ENCODE measurements at places on chromosomes 1 and 21.

DNA sequence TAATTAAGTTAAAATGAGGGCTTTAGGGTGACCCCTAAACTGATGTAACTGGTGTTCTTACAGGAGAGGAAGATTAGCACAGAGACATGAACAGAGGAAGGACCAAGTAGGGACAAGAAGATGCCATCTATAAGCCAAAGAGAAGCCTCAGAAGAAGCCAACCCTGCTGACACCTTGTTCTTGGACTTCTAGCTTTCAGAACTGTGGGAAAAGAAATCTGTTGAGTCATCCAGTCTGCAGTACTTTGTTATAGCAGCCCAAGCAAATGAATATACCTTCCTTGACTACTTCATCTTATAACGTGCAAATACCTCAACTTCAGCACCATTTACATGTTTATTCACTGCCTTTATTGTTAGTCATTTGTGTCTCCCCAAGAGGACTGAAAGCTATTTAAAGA is 3.4 kb downstream of the ZBTB21 start:
- DNase-seq = no peak

GRCh38 chr1:63704443-63704842 is 69.4 kb upstream of the ROR1 start:
- DNase-seq = peak; percentile 39

- DNase-seq = no peak
Observed at GRCh38 chr1:115649964-115650363, 8.2 kb downstream of the VANGL1 start.

DNA sequence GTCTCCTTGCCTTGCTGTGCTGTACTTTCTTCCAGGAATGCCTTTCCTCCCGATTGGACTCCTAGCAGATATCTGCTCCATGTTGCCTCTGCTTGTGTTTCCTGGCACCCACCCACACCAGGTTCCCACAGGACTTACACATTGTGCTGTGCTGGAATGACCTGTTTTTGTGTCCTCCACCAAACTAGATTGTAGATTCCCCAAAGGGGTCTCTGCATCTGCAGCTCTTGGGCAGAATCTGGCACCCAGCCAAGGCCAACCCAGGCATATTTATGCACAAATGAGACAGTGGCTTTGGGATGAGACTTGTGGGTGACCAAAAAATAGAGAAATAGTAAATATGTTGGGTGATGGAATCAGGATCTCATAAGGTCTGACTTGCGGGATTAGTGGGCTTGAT is 278.2 kb downstream of the RRAGC start:
- DNase-seq = peak; percentile 40

- no peak for DNase-seq
Observed at GRCh38 chr1:44849575-44850132, 6.6 kb upstream of the PTCH2 start.

GRCh38 chr1:214546886-214547641 is 4.3 kb downstream of the PTPN14 start:
- DNase-seq = no peak

DNA sequence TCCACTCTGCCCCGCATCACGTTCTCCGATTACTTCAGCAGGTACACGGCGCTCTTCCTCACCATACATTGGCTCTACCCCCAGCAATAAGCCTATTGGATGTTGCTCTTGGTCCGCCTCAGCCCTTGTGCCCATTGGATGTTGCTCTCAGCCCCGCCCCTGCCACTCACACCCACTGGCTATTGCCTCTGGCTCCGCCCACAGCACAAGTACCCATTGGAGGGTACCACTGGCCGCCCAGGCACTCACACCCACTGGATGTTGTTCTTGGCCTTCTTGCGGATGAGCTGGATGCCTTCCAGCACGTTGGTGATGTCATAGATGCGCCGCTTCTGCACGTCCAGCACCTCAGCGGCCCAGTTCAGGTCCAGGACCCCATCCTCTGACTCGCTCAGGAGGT is 9.4 kb downstream of the E2F2 start:
- no peak for DNase-seq

GRCh38 chr1:229380536-229381160 is 37.8 kb upstream of the CCSAP start:
- no peak for DNase-seq

- DNase-seq = no peak
Observed at GRCh38 chr1:49435291-49435690, 588.5 kb downstream of the AGBL4 start.

GRCh38 chr1:159653201-159653600 is 61.2 kb downstream of the CRP start:
- no peak for DNase-seq

DNA sequence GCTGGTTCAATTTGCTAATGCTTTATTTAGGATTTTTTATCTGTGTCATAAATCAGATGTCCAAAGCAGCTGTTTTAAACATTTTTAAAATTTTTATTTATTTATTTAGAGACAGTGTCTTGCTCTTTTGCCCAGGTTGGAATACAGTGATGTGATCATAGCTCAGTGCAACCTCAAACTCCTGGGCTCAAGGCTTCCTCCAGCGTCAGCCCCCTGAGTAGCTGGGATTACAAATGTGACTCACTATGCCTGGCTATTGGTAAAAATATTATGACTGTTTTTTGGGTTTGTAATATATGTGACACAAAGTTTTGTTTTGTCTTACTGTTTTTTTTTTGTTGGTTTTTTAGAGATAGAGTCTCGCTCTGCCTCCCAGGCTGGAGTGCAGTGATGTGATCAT is 11.8 kb downstream of the ZBED6 start:
- DNase-seq = no peak

- no peak for DNase-seq
Observed at GRCh38 chr1:57269630-57270225, 154.1 kb downstream of the DAB1 start.

DNA sequence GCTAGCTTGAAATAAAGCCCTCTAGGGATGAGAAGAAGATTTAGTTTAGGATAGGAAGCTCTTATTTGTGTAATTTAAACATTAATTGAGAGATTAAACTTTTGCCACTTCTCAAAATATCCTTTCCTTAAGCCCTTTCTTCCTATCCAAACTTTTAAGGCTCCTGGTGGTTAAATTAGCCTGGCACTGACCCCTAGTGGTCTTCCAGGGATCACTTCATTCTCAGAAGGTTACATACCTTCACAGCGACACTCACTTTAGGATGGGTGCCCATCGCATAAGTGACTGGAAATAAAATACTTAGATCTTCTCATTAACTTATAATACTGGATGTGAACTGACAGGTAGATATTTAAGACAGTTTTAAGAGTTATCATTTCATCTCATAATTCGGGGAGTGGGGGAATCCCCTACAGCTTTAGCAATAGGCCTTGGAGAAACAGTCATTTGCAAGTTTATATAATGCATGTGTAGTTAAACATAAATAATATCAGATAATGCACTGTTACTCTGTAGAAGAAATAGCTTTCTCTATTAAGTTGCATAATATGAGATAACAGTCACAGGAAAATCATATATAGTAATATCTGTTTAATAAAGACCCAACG is 7.4 kb downstream of the LHX9 start:
- no peak for DNase-seq

GRCh38 chr1:156488566-156489165 is 11.9 kb downstream of the MEF2D start:
- no peak for DNase-seq

DNA sequence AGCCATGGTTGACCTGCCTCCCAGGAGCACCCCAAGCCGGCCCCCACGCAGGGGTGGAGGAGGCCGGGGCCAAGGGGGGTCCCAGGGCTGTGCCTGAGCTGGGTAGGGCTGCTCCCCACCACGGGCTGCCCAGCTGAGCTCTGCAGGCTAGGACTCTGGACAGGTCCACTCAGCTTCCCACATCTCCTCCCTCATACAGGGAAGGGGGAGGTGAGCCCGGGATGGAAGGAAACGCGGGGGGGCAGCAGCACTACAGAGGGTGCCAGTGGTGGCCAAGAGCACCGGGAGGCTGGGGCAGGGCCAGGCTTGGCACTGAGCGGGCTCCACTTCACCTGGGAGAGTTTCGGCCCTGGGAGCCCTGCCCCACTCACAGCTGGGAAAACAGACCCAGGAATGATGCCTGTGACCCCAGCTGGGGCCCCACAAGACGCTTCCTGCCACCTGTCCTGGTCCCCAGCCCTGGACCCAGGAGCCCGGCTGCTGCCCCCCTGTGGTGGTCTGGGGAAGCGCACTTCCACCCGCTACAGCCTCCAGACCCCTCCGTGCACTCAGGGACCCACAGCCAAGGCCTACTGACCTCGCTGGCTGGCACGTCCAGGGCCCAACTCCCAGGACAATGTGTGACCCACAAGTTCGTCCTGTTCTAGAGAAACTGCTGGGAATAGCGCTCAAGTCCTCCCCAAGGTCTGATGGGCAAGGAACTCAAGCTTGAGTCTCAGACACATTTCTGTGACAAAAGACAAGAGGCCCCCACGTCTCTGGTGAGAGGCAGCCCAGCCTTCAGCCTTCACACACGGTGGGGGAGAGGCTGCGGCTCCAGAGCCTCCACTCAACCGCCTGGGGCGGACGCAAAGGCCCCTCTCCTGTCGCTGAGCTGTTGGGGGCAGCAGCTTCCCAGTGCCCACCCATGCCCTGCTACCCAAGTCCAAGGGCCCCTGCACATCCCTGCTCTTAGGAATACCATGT is 3.0 kb downstream of the AURKAIP1 start:
- peak; percentile 86 for DNase-seq

DNA sequence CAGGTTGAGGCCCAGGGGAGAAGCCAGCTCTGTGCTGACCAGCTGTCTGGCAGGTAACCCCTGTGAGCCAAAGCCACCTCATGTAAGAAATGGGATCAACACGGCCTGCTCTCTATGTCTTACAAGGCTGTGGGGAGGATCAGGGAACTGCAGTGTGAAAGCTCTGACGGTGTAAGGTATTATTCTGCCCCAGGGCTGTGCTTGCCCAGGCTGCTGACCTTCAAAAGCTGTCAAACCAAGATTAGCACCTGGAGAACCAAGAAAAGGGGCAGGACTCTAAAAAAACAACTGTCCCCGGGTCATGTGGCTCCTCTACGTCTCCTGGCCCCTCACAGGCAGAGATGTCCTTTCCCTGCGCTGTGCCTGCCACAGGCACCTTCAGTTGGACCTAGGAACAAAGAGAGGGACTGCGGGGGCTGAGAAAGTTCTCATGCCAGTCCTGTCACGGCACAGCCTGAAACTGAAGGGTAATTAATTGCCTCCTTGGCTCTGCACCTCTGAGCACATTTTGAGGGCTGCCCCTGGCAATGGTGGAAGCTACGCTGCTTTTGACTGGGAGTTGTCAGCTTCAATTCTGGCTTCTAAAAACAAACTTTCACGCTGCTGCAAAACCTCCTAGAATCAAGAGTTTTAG is 77.6 kb downstream of the PGBD5 start:
- DNase-seq = no peak

GRCh38 chr1:108140936-108141335 is 59.2 kb downstream of the SLC25A24 start:
- DNase-seq = no peak

- DNase-seq = peak; percentile 95
Observed at GRCh38 chr1:234544087-234544579, 65.2 kb upstream of the TARBP1 start.

DNA sequence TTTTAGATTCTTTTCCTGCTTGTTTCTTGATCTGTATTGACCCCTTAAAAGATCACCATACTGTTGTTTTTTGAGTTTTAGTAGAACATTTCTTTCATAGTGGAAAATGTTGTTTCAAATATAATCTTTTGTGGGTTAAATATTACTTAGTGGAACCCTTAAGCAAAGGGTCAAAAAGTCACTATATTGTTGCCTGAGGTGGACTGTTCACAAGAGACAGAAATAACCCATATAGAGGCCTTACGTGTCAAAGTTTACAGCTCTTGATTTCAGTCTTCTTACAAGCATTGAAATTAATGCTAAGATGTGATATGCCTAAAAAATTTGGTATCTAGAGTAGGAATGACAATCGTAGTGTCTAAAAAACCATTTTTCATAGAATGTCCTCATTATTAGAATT is 6.3 kb downstream of the DNAJB4 start:
- DNase-seq = no peak

- DNase-seq = peak; percentile 92
Observed at GRCh38 chr1:26275580-26276431, 4.1 kb upstream of the SH3BGRL3 start.

- no peak for DNase-seq
Observed at GRCh38 chr1:160207771-160208556, 2.8 kb downstream of the PEA15 start.

- no peak for DNase-seq
Observed at GRCh38 chr1:203796236-203796605, 798 bp downstream of the ZBED6 start.

GRCh38 chr21:26148071-26148839 is 22.3 kb downstream of the APP start:
- no peak for DNase-seq

- DNase-seq = peak; percentile 29
Observed at GRCh38 chr1:33330906-33331305, 10.0 kb upstream of the A3GALT2 start.

DNA sequence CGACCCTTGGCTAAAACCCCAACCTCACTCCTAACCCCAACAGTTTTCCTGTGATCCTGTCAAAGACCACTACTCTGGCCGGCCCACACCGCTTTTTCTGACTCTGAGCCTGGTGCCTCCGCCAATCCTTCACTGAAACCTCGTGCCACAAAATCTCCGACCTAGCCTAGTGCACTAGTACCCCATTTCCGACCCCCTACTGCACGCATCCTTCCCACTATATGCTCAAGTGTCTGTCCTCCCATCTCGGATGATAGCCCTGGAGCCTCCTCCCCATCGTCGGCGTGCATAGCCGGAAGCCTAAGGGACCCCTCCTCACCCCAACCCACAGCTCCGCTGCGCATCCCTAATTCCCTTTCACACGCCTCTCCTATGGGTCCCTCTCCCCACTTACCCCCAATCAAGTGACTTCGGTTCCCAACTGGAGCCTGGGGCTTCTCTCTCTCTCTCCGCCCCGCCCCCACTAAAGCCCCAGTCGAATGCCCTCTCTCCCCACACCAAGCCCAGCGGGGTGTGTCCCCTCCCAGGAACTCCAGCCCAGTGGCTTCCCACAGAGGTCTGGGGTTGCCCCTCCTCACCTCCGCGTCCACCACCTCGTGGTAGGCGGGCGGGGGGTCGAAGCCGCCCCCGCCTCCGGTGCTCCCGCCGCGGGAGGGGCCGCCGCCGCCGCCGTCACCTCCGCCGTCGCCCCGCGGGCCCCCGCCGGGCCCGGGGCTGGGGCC is 791 bp downstream of the USP24 start:
- peak; percentile 71 for DNase-seq

DNA sequence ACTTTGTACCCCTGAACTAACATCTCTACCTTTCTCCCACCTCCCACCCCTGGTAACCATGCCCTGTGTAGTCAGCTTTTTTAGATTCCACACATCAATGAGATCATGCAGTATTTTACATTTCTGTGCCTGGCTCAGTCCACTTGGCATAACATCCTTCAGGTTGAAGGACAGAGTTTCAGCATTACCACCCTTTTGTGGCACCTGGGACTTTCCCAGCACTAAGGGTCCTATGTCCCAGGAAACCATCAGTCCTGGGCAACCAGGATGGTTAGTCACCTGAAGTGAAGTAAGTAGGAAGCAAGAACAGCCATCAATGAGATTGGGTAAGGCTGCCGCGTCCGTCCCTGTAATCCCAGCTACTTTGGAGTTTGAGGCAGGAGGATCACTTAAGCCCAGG is 370.6 kb downstream of the SIPA1L2 start:
- no peak for DNase-seq

GRCh38 chr1:19342062-19342750 is 30.1 kb downstream of the SLC66A1 start:
- DNase-seq = no peak

Data from sigmoid colon (tissue), 7 donors.